ENCODE measurements at places on chromosomes 13 and 19.

DNA sequence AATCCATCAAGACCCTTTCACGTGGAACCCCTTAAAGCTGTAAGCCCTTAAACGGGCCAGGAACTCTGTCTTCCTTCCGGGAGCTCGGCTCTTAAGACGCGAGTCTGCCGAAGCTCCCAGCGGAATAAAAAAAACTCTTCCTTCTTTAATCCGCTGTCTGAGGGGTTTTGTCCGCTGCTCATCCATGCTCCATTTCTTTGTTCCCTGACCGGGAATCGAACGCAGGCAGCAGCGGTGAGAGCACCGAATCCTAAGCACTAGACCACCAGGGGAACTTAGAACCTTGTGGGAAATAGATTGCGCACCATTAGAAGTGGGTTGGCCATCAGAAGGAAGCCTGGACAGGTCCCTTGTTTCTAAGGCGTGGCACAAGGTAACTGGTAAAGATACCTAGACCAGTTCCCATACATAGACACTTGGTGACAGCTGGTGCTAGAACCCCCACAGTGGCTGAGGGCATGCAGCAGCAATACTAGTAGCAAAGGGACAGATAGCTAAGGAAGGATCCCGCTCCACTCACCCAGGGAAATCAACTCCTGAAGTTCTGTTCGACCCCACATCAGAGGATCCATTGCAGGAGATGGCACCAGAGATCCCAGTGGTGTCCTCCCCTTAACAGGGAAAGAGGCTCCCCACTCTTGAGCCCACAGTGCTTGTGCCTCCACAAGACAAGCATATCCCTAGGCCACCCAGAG is 1.5 kb upstream of the RGCC start:
- H3K27me3 ChIP-seq = peaks cover 20% of the 10 kb centered on the region
- peaks cover 22% of the 10 kb centered on the region for H3K36me3 ChIP-seq
- H3K27ac ChIP-seq = peak overlapping the region; percentile 12

GRCh38 chr19:27717825-27718224 is 1495.1 kb downstream of the UQCRFS1 start:
- H3K4me1 ChIP-seq = no peaks in the 10 kb centered on the region
- no peaks in the 10 kb centered on the region for H3K27me3 ChIP-seq
- H3K36me3 ChIP-seq = no peaks in the 10 kb centered on the region
- DNase-seq = no peak
- H3K4me3 ChIP-seq = no peak overlapping the region
- H3K27ac ChIP-seq = no peak overlapping the region

- no peak for DNase-seq
- no peaks in the 10 kb centered on the region for H3K36me3 ChIP-seq
- H3K4me3 ChIP-seq = no peak overlapping the region
- H3K27me3 ChIP-seq = no peaks in the 10 kb centered on the region
These were observed 211.5 kb upstream of the MIR17HG start for GRCh38 chr13:91135968-91136367.

GRCh38 chr19:38734426-38735256 is 9.6 kb downstream of the CAPN12 start:
- peak overlapping the region; percentile 89 for H3K27ac ChIP-seq
- DNase-seq = peak; percentile 69
- H3K4me1 ChIP-seq = peaks cover 62% of the 10 kb centered on the region
- peak overlapping the region; percentile 79 for H3K4me3 ChIP-seq
- peaks cover 4% of the 10 kb centered on the region for H3K27me3 ChIP-seq
- peaks cover 27% of the 10 kb centered on the region for H3K36me3 ChIP-seq

- H3K27me3 ChIP-seq = peaks cover 14% of the 10 kb centered on the region
- peaks cover 16% of the 10 kb centered on the region for H3K4me1 ChIP-seq
- DNase-seq = no peak
- no peak overlapping the region for H3K4me3 ChIP-seq
- no peak overlapping the region for H3K27ac ChIP-seq
These were observed 5.1 kb upstream of the GTF3A start for GRCh38 chr13:27419328-27419727.

DNA sequence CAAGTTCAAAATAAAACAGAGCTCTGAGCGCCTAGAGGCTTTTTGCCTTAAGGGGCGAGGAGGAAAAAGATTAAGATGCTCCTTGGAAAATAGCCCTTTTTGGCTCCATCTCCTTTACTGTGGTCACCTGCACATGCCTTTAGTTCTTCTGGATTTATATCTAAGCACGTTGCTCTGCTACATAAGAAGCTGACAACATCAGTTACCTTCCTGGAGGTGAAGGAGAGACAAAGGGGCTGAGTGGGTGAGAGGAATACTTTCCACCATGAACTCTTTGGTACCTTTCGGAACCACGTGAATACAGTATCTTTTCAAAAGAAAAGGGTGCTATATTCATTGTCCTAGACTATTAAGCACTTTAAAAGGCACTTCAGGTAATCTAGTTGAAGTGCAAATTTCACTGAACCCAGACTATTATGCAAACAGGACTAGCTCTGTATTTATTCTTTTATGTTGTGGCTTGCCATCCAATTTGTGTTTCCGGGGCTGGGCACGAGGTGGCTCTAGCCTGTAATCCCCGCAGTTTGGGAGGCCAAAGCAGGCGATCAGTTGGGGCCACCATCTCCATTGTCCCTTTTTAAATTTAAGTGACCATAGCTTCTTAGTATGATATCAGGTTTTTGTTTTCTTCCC is 201.5 kb downstream of the TM9SF2 start:
- peaks cover 8% of the 10 kb centered on the region for H3K4me1 ChIP-seq
- H3K36me3 ChIP-seq = no peaks in the 10 kb centered on the region
- H3K27ac ChIP-seq = no peak overlapping the region

DNA sequence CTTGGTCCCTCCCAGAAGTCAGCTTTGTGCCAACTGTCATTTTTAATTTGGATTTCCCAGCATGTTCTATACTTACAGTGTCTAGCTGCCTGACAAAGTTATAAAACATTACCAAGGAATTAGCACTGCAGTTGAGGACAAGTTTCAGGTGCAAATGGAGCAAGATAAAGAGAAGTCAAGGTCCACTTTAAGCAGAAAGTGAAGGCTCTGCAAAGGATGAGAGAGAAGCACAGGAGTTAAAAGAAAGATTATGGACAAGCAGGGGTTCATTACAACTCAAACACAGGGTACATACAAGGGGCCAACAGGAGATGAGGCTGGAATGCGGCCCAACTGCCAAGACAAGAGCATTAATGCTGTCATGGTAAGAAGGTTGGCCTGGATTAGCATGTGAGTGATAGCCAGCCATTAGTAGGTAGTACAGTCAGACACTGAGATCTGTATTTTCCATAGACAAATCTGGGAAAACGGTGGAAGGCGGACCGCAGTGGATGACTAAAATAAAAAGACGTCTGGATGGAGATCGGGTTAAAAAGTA is 17.6 kb downstream of the UBL3 start:
- no peak for DNase-seq
- no peak overlapping the region for H3K4me3 ChIP-seq
- H3K36me3 ChIP-seq = peaks cover 19% of the 10 kb centered on the region
- H3K4me1 ChIP-seq = peaks cover 9% of the 10 kb centered on the region

DNA sequence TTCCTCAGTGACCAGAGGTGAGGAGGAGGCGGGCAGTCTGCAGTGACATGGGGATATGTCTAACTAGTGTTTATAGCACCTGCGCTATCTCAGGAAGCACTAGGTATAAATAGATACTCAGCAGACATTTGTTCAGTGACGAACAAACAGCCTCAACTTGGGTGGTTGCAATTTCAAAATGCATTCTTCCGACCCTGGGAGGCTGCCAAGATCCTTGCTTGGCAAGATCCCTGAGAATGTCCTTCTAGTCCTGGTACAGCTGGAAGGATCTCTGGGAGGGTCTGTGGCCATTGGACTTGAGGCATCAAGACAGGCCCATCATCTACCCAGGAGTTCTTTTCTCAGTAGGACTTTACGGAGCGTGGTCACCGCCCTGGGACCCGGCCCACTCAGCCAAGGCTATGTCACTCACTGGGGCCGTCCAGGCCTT is 299.5 kb downstream of the ZNF536 start:
- no peaks in the 10 kb centered on the region for H3K36me3 ChIP-seq
- H3K4me1 ChIP-seq = no peaks in the 10 kb centered on the region
- no peak overlapping the region for H3K4me3 ChIP-seq
- no peak overlapping the region for H3K27ac ChIP-seq
- H3K27me3 ChIP-seq = no peaks in the 10 kb centered on the region

DNA sequence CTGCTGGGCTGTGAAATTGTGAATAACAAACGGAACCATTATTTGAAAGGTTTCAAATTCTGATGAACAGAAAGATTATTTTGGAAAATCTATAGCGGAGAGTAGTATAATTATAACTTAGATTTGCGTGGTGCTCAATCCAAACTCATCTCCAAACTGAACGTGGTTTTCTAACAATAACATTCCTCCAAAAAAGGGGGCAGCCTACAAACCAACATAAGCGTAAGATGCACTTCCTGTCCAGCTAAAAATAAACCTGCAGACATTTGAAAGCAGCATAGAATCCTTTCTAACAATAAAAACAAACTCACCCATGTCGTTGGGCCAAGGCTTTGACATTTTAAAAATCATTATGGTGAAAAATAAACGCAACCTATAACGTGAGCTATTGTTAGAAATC is 178.4 kb downstream of the COL4A1 start:
- H3K4me1 ChIP-seq = no peaks in the 10 kb centered on the region
- H3K27ac ChIP-seq = no peak overlapping the region
- H3K4me3 ChIP-seq = no peak overlapping the region
- H3K27me3 ChIP-seq = peaks cover 37% of the 10 kb centered on the region

DNA sequence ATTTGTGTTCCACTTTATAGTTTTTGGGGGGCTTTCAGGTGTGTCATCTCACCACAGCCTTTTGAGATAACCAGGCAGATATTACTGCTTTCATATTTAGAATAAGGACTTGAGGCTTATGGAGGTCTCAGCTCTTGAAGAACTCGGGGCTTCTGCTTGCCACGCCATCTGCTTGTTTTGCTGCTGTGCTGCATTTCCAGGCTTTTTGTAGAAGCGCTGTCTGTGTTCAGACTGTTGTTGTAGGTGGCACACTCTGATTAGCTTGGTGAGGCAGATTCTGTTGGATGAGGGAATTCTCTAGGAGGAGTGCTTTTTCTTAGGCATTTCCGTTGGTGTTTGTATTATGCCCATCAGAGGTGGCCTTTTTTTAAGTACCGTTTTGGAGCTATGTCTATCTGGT is 57.2 kb downstream of the WASF3 start:
- peaks cover 8% of the 10 kb centered on the region for H3K27me3 ChIP-seq
- H3K36me3 ChIP-seq = no peaks in the 10 kb centered on the region
- H3K4me1 ChIP-seq = peaks cover 1% of the 10 kb centered on the region
- H3K4me3 ChIP-seq = no peak overlapping the region

DNA sequence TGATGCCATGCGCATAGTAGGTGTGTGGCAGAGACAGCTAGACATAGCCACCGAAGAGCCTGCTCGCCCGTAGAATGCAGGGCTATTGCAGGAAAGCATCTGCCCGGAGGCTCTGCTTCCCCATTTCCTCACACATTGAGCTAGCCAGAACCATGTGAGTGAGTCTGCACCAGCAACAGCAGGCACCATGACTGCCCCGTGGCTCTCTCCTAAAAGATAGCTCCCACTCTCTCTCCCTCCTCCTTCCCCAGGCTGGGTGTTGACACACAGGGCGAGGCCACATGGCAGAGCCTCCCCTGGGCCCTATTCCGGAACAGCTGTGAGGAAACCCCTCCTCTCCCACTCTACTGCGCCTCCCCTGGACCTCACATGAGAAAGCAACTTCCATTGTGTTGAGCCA is 52.3 kb upstream of the ATP12A start:
- H3K4me3 ChIP-seq = no peak overlapping the region
- peaks cover 74% of the 10 kb centered on the region for H3K4me1 ChIP-seq
- peaks cover 14% of the 10 kb centered on the region for H3K36me3 ChIP-seq
- no peaks in the 10 kb centered on the region for H3K27me3 ChIP-seq
- peak overlapping the region; percentile 71 for H3K27ac ChIP-seq

DNA sequence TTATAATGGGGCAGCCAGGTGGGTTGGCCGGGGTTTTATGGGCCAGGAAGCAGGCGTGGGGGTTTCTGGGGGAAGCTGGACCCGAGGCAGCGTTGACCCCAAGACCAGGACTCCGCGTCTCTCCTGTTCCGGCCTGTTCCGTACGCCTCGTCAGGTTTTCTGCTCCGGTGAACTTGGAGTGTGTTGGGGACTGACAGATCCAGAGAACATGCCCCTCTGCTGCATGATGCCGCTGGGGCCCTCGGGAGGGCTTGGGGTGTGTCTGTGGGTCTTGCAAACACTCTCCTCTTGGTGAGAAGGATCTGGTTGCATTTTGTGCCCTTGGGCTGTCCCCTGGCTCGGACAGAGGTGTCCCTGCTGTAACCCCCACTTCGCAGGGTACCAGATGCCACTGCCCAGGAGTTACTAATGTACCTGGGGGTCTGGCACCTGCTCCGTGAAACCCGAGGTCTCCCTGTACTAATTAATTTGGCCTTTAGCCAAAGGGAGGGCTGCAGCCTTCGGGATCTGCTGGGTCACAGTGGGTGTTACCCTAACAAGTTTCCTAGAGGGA is 15.6 kb downstream of the KDM4B start:
- no peaks in the 10 kb centered on the region for H3K4me1 ChIP-seq
- DNase-seq = no peak
- H3K36me3 ChIP-seq = no peaks in the 10 kb centered on the region
- no peak overlapping the region for H3K4me3 ChIP-seq
- H3K27me3 ChIP-seq = no peaks in the 10 kb centered on the region
- H3K27ac ChIP-seq = no peak overlapping the region

GRCh38 chr13:19695428-19695827 is 62.0 kb downstream of the MPHOSPH8 start:
- DNase-seq = no peak
- H3K27ac ChIP-seq = no peak overlapping the region
- H3K36me3 ChIP-seq = peaks cover 37% of the 10 kb centered on the region
- H3K4me1 ChIP-seq = peaks cover 20% of the 10 kb centered on the region
- H3K4me3 ChIP-seq = no peak overlapping the region

GRCh38 chr19:29873801-29874575 is 62.2 kb downstream of the CCNE1 start:
- no peak overlapping the region for H3K27ac ChIP-seq
- peaks cover 18% of the 10 kb centered on the region for H3K4me1 ChIP-seq
- DNase-seq = no peak
- no peaks in the 10 kb centered on the region for H3K36me3 ChIP-seq

GRCh38 chr19:10587022-10587838 is at the start of gene AP1M2:
Gene AP1M2, minus strand, starts transcription at chr19:10587312. Its CDS starts 81 bp downstream, at chr19:10587231.
- no peak for DNase-seq
- H3K4me3 ChIP-seq = no peak within 1 kb of the TSS
- no peak within 1 kb of the TSS for H3K27ac ChIP-seq
- peaks cover 6% of the 10 kb centered on the region for H3K36me3 ChIP-seq

Data from activated CD4-positive, alpha-beta memory T cell treated with anti-CD3 and anti-CD28 coated beads, Interleukin-2, amount 10 ng/mL, durations not matched to agents 7 days and 5 days (primary cell).